ENCODE measurements at places on chromosomes 16 and 17.

DNA sequence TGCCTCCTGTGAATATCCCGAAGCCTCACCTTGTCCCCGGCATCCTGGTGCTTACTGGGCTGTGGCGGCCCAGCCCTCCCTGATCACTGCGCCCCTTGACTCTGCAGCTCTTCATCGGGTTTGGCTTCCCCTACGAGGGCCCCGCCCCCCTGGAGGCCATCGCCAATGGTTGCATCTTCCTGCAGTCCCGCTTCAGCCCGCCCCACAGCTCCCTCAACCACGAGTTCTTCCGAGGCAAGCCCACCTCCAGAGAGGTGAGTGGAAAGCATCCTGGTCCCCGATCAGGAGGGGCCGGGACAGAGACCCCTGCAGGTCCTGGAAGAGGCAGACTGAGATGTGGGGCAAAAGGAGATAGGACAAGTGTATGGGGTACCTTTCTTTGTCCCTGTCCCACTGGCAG lies 72.1 kb downstream of the MGAT5B start:
- DNase-seq = no peak

DNA sequence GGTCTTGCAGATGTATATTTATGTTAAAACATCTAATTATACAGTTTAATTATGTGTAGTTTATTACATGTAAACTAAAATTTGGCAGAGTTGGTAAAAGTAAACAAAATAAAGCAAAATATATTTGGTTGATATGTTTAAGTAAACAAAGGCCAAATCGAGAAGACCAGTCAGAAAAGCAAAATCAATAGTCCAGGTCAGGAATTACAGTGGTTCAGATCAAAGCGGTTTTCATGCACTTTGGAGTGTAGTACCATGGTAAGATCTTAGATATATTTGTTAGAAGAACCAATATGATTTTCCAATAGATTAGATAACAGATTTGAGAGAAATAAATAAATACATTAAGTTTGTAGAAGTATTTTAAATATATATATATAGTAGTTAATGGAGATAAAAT lies 1421.6 kb upstream of the CDH8 start:
- DNase-seq = no peak

- no peak for DNase-seq
Measured at GRCh38 chr16:24990803-24991202, 24.4 kb downstream of the ARHGAP17 start.

GRCh38 chr17:81961521-81962498 lies 823 bp upstream of the NOTUM start:
- DNase-seq = no peak

GRCh38 chr17:4064366-4064765 lies 78.5 kb downstream of the ZZEF1 start:
- no peak for DNase-seq

DNA sequence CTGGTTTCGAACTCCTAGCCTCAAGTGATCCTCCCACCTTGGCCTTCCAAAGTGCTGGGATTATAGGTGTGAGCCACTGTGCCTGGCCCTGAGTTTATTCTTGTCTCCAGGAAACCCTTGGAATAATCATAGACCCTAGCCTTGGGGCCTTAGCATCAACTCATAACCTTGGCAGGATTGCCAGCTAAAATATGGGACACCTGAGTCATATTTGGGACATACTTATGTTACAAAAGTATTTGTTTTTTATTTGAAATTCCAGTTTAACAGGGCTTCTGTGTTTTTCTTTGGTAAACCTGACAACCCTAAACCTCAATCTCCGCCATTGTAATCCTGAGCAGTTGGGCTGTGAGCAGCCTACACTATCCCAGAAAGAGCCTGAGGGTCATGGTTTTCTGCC lies 28.6 kb upstream of the TNS4 start:
- DNase-seq = no peak

DNA sequence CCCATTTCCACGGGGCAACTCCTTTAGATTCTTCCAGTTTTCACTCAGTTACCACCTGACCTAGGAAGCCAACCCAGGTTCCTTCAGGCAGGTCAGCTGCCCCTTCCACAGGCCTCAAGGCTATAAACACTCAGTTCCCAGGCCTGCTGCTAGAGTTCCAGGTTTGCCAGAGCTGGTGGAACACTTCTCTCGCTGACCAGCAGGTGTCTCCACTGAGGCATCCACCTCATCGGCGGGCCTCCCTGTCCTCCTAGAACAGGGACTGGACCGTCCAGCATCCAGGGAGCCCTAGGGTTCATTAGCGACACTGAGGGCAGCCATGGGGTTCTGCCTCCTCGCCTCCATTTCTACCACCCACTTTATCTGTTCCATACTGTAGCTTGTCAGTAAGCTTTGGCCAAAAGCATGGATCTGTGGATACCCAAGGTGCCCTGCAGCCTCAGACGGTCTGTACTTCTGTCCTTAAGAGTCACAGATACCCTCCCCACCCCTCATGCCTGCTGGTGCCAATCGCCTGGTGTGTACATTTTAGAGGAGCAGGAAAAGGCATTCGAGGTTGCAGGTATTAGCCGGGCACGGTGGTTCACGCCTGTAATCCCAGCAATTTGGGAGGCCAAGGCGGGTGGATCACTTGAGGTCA lies 29.0 kb downstream of the PIMREG start:
- no peak for DNase-seq

DNA sequence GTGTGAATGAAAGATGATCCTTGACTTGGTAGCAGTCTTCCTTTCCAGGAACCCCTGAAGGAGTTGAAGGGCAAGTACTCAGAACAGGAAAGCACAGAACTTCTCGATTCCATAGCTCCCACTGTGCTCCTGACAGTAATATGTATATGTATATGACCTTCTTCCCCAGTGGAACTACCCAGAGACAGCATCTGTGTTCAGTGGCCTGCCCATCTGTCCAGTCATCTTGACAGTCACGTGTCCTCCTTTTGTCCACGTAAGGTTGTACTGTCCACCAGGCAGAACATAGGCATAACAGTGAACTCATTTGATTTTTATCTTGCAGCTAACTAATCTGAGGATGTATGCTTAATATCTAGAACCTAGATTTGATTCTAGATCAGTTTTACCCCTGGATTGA lies 37.8 kb upstream of the RASL10B start:
- no peak for DNase-seq

DNA sequence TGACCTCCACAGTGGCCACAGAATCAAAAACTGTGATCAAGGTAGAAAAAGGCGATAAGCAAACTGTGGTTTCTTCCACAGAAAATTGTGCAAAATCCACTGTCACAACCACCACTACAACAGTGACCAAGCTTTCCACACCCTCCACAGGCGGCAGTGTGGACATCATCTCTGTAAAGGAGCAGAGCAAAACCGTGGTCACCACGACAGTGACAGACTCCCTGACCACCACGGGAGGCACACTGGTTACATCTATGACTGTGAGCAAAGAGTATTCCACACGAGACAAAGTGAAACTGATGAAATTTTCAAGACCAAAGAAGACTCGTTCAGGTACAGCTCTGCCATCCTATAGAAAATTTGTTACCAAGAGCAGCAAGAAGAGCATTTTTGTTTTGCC lies 83.6 kb downstream of the C17orf58 start:
- no peak for DNase-seq

DNA sequence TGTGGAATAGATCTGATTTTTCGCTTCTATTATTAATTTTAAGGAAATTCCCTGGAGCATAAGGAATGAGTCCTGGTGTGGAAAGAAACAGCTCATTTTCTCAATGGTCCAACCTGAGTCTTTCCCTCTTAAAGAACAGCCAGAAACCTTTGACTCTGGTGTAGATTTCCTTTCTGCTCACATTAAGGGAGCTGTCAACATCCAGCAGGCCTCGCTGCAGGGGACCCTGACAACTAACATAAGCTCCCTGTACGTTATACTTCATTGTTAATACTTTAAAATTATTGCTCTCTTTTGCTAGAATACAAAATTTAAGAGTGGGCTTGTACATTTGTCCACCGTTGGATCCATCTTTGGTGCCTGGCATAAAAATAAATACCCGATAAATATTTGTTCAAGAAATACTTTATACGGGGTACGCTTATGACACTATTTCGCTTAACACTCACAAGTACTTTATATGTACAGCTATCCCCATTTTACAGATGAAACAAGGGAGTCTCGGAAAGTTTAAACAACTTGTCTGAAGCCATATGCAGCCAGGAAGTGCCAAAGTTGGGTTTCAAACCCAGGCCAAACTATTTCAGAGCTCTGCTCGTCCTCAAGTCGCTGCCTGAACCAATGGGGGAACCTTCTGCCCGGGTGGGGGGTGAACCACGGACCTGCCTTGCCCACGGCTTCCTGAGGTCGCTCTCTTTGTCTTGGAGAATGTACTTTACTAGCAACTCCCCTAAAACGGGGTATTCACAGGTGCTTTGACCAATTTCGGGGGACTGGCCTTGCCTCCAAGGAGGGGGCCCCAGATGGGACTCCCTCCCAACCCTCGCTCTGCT lies 611 bp downstream of the SMARCE1 start:
- DNase-seq = no peak

GRCh38 chr16:58518083-58518979 lies 3.0 kb downstream of the SETD6 start:
- no peak for DNase-seq

DNA sequence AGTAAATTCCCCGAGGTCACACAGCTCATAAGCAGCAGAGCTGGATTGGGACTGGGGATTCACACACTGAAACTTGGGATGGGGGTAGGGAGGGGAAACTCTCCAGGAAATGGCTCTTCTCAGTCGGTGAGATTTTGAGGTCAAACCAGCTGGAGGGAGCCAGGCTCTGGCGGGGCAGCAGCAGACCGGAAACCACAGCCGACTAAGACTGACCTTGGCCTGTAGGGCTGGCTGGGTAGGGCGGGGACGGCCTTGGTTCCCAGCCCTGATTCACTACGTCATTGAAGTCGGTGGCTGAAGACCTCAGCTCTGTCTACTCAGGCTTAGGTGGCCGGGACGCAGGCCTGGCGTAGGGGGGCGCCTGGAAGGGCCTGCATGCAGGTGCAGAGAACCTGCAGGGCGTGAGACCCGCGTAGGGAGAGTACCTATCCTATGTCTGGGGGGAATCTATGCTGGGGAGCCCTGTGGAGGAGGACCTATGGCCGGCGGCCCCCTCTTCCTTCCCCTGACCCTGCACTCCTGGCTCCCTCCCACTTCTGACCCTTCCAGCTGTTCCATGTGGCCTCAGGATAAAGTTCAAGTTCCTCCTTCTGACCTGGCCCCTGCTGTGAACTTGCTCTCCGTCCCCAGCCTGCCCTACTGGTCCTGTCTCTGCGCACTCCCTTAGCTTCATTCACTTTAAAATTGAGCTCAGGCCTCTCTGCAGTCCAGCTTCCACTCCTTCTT lies 11.9 kb upstream of the SLC4A1 start:
- no peak for DNase-seq

DNA sequence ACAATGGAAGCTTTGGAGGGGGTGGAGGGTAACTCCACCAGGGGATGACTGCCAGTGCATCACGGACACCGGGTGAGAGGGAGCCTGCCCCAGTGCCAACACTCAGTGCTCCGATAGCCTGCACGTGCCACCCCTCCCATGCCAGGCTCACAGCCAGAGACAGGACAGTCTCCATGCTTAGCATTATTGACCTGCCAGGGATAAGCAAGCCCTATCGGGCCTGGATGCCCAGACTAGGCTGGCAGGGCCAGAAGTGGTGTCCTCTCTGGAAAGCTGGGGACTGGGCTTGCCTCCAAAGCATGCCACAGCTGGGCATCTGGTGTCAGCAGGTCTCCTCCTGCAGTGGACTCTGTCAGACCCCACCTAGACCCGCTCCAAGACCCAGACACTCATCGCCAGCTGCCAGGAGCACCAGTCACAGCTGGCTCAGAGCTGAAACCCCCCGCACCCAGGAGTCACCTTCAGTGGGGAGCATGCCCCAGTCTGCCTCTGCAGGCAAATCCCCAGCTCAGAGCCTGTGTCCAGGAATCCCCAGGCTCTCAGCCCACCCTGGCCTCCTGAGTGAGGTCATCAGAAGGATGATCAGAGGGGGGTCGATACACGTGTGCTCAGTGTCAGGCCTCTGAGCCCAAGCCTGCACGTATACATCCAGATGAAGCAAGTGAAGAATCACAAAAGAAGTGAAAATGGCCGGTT lies 1.8 kb upstream of the RHBDF1 start:
- no peak for DNase-seq

- DNase-seq = no peak
Measured at GRCh38 chr17:79622122-79622601, 11.3 kb upstream of the RBFOX3 start.

- no peak for DNase-seq
Measured at GRCh38 chr17:10292057-10292937, 80.5 kb downstream of the MYH13 start.

GRCh38 chr17:40960144-40960543 lies 6.6 kb downstream of the KRT39 start:
- DNase-seq = no peak

DNA sequence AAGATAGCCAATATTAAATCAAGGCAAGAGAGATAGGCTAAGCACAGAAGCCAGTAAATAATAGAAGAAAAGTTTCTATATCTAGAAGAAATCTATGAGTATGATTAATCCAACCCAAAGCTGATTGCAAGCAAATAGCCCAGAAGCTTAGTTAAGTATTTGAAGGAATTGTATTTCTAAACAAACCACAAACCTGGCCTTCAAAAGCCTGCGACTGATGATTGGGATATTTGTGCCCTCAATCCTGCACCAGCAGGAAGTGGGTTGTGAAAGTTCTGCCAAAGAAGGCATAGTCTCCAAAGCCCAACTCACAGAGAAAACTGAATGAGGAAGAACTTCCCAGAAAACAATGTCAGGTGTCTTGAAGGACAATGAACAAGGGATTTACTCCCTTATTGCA lies 114.5 kb upstream of the C17orf78 start:
- DNase-seq = no peak

DNA sequence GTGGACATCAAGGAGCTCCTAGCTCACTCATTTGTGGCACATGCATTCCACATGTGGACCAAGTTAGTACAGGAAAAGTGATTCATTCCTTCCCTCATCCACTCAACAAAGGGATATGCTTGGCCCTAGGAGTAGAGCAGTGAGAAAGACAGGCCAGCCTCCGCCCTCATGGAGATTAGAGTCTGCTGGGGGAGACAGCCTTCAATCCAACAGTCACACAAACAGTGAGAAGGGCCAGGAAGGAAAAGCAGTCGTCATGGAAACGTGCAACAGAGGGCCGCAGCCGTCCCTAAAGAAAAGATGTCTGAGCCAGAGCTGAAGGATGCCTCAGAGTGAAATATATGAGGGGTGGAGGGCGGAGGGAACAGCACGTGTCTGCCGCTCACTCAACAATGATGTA lies 109.9 kb downstream of the VPS53 start:
- no peak for DNase-seq

GRCh38 chr17:47643116-47643515 lies 6.6 kb upstream of the KPNB1 start:
- DNase-seq = no peak

DNA sequence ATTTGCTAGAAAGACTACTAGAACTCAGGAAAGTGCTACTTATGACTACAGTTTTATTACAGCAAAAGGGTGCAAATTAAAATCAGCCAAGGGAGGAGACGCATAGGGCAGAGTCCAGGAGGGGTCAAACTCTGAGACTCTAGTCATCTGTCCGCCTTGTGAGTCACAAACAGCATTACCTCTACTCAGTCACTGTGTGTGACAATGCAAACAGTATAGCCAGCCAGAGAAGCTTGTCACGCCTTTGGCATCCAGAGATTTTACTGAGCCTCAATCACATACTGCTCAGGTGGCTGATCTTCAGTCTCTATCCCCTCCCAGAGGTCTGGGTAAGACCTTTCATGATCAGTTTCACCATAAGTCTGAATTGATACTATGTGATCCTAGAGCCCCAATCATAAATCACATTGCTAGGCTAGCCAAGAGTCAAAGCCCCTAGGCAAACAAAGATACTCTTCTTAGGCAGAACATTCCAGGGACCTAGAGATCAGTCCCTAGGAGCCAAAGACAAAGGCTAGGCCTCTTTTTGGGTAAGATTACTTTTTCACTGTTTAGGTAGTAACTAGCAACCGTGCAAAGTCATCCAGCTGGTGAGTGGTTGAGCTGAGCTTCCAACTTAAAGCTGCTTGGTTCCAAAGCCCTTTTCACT lies 48.8 kb upstream of the CLEC19A start:
- no peak for DNase-seq
